ENCODE measurements at places on chromosomes 4 and X. TPM values are rescaled to one million over a fixed set of nuclear protein-coding genes. Genes with fewer than 3 reads are reported as not detected.

Gene GPR119
- not detected for total RNA-seq

Gene SERTM2
- not detected for total RNA-seq

Gene AKAP14
- not detected for total RNA-seq

Gene SOD3
- not detected for total RNA-seq

GRCh38 chr4:96698831-96699230 lies 858.9 kb downstream of the PDHA2 start:
- no peaks in the 10 kb centered on the region for H3K27me3 ChIP-seq
- no peaks in the 10 kb centered on the region for H3K36me3 ChIP-seq
- H3K4me3 ChIP-seq, result no peak overlapping the region

GRCh38 chr4:2768921-2769336 lies 12.8 kb upstream of the TNIP2 start:
- H3K36me3 ChIP-seq, result no peaks in the 10 kb centered on the region
- no peaks in the 10 kb centered on the region for H3K27me3 ChIP-seq
- H3K4me3 ChIP-seq, result no peak overlapping the region
- DNase-seq, result no peak

DNA sequence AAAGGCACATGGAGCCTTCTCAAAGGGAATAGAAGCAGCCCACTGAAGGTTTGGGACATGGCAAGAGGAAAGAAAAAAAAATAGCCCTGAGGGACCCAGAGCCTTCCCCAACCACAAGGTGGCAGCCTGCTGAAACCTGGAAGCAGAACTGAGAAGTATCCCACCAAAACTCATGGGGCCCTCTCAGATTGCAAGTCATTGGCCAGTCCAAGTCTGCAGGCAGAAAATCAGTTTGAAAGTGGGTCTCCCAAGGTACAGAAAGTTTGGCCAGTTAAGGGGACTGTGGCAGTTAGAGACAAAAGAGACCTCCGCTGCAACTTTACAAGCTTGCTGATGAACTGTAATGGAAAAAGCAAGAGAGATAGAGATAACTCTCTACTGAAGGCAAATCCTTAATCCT lies 155.8 kb downstream of the ANTXR2 start:
- no peaks in the 10 kb centered on the region for H3K27me3 ChIP-seq
- H3K4me3 ChIP-seq, result no peak overlapping the region
- no peaks in the 10 kb centered on the region for H3K4me1 ChIP-seq
- no peak overlapping the region for H3K27ac ChIP-seq

All from CD4-positive, alpha-beta T cell (primary cell).